ENCODE measurements at places on chromosomes 11 and 22.

DNA sequence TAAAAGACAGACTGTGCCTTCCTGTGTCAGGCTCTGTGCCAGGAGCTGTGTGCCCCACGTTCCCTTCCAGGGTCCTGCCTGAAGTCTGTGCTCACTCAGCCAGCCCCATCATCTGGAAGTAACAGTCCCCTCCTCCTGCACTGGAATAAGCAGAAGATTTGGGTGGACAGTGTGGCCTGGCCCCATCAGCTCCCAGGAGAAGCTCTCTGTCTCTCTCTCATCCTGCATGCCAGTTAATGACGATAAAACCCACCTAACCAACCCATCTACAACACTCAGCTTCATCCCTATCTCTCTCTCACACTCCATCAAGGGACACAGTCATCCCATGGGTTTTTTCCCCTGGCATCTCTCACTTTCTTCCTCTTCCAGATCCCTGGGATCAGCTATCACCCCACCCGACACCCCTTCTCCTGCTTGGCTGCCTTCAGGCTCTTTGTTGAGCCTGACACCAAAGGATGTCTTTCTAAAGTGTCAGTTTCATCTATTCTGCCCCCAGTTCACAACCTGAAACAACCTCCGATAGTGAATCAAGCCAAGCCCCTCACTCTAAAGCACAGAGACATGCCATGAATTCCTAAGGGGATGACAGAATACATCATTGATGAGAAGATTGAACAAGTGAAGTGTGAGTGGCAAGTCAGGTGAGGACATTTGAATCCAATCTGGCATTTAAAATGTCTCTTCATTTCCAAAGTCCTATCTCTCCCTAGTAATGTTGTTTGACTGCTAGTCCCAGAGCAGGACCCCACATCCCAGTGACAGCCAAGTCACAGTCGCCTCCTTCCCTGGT, 91.4 kb upstream of the TOP3B start:
- no peak for DNase-seq

GRCh38 chr11:117892651-117893050, 16.2 kb upstream of the FXYD6 start:
- DNase-seq, result no peak

DNA sequence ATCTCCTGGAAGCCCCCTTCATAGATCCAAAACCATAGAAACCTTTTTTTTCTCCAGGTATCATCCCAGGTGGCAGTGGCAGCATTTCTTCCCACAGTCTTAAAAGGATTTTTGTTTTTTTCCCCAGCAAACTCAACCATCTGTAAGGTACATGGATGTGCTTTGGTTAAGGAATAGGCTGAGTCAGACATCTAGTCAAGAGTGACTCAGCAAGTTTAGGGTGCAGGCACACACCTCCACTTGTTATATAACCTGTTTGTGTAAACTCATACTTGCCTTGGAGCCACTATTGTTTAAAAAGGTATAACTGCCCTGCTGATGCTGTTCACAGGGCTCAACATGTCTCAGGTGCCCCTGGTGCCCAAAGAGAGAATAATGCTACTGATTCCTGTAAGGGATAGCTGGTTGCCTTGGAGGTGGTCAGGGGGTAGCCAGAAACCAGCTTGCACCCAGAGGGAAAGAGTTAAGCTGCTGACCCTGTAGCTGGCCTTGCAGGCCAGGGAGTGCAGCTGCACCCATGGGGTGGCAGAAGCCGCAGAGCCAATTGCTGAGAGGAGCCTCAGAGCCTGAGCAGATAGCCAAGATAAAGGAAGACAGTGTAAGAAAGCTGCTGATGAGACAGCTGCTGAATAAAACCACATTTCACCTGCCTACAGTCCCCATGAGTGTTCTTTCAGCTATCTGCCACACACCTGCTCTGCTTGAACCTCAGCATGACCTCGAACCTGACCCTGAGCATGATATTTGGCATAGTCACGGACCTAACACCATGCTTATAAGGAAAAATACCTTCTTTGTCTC, 1726.1 kb upstream of the RAG2 start:
- DNase-seq, result no peak

GRCh38 chr22:23408321-23408720, 171.8 kb downstream of the IGLL1 start:
- DNase-seq, result no peak

- no peak for DNase-seq
These were observed 38.5 kb downstream of the SIK3 start for GRCh38 chr11:117059611-117060148.

DNA sequence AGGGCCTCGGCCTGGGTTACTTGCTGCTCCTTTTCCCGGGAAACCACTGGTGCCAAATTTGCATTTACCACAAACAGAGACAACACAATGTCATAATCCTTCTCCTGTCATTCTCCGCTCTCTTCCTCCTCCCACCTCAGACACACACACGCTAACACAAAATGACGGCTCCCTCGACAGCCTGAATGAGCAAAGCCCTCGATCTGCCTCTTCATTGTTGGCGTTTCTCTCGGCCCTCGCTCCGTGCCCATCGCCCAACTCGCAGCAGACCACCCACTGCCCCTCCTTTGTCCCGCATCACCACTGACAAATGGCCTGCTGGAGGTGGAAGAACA, 12.5 kb upstream of the TCF20 start:
- no peak for DNase-seq

DNA sequence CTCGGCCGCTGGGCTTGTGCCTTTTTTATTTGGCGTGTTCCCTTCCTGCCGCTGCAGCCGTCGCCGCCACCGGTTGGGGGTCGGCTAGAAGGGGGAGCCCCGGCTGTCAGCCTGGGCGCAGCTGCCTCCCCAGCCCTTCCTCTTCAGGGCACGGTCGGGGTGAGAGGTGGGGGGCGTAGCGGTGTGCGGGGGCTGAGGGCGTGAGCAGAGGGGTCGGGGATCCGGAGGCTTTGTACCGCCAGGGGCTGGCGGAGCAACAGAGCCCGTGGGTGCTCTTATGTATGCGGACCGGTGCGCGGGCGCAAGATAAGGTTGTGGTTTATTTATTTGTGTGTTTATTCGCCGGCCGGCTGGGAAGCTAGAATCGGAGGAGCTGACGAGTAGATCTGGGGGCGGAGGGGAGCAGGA, 477 bp downstream of the ZBTB16 start:
- no peak for DNase-seq

- DNase-seq, result no peak
These were observed 66.7 kb downstream of the SYN3 start for GRCh38 chr22:32991353-32992101.

DNA sequence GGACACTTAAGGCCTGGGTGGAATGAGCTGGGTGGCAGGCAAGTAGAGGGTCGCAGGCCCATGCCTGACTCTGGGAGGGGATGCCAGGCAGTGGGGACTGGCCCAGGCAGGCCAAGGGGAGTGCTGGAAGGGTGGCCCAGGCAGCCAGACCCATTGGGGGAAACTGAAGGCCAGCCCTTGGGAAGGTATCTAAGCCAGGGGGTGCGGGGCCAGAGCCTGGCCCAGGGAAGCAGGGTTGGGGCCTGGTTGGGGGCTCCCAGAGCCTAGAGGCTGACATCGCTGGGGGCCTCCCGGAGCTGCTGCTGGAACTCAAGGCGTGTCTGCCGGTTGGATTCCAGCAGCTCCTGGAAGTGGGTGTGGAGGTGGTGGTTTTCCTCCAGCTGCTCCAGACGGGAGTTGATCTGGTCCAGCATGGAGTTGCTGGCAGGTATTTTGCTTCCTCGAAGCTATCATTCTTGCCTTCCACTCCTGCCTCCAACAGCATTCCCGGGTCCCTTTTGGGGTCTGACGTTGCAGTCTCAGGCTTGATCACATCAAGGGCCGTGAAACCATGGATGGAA, 35.3 kb upstream of the XBP1 start:
- no peak for DNase-seq

DNA sequence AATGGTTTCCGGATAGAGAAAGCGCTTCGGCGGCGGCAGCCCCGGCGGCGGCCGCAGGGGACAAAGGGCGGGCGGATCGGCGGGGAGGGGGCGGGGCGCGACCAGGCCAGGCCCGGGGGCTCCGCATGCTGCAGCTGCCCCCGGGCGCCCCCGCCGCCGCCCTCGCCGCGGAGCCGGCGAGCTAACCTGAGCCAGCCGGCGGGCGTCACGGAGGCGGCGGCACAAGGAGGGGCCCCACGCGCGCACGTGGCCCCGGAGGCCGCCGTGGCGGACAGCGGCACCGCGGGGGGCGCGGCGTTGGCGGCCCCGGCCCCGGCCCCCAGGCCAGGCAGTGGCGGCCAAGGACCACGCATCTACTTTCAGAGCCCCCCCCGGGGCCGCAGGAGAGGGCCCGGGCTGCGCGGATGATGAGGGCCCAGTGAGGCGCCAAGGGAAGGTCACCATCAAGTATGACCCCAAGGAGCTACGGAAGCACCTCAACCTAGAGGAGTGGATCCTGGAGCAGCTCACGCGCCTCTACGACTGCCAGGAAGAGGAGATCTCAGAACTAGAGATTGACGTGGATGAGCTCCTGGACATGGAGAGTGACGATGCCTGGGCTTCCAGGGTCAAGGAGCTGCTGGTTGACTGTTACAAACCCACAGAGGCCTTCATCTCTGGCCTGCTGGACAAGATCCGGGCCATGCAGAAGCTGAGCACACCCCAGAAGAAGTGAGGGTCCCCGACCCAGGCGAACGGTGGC, 15.7 kb downstream of the PIK3IP1 start:
- no peak for DNase-seq

DNA sequence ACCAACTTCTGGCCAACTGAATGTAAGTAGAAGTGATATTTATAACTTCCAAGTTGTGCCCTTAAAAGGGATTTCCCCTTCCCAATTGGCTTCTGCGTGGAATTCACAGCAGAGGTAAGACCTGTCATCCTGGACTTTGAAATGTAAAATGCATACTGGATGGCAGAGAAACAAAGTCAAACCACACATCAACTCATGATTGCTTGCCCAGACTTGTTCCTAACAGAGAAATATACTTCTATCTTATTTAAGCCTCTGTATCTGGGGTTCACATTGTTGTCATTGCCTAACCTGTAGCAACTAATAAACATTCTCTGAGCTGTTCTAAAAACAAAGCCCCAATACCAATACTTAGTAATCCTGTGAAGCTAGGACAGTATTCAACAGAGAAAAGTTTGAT, 6.2 kb downstream of the ME3 start:
- DNase-seq, result no peak

All from GM04503 (cell line).